Fibroblast of villous mesenchyme (primary cell): ENCODE measurements at places on chromosomes 5 and 9.
A peak's percentile ranks its signal among the peaks of the same experiment; 100 is the strongest.

DNA sequence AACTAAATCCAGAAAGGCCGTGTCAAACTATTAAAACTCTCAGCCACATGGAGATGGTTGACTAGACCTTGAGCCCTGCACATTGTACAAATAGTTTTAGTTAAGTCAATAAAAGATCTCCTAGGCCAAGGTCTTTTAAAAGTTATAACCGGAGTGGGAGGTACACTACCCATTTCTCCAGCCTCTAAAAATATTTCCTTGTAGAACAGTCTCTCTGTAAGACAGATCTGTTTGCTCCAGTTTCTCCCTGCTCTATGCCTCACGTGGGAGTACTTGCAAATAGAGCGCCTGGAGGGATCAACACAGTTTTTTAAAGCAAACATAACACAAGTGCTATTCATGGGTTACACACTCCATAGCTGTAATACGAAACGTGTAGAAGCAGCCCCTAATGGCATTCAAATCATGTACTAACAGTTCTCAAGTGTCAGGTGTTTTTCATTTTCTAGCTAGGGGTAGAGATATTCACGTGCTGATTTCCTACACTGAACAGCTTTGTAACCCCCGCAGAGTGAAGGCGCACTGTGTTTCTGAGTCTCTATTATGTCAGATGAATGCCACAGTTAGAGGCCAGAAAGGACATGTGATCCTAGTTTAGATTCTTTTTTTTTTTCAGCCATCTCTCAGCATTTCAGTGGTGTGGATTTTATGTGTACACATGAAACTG lies 703.4 kb upstream of the GRAMD2B start:
- peak; percentile 70 for DNase-seq

DNA sequence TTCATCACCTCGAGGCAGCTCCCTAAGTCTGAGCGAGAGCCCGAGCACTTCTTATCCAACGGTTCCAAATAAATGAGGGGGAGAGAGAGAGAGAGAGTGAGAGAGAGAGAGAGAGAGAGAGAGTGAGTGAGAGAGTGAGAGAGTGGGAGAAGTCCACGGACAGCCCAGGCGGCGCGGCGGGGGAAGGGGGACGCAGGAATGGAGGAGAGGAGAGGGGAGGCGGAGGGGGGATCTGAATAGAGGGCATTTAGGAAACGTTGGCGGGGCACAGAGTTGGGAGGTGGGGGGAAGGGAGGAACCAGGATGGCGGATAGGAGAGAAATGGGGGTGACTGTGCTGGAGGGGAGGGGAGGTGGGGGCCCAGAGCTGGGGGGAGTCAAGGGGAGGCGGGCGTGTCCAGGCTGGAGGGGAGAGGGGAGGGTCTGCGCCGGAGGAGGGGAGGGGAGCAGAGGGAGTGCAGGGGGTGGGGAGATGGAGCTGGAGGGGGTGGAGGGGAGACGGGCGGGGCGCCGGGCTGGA lies 398 bp upstream of the BASP1 start:
- DNase-seq: peak; percentile 79

DNA sequence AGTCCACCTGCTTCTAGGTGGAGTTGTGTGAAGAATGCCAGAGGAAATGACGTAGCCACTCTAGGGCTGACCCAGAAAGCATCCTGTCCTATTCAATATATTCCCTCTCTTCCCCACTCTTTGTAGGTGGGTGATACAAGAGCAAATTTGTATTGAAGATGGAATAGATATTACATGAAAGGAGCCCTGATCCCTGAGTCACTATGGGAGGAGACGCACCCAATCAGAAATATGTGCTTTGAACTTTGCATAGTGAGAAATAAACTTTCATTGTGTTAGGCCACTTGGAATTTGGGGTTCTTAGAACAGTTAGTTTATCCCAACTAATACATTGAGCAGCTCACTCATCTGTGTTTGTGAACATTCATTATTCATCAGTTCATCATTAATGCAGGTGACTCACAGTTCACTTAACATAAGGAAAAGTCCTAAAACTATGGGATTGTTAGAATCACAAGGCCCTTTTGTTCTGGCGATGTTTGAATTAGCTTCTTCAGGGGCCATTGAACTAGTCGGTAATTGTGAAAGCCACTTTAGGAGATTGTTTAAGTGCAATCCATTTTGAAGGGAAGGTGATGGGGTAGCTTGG lies 26.9 kb upstream of the NTRK2 start:
- no peak for DNase-seq

- no peak for DNase-seq
Measured at GRCh38 chr5:19002111-19002510, 985.9 kb downstream of the CDH18 start.
